ENCODE measurements at places on chromosomes 6 and 20. TPM values are rescaled to one million over a fixed set of nuclear protein-coding genes. Genes with fewer than 3 reads are reported as not detected.

TMC2 gene
- total RNA-seq: not detected

ADGB gene
- total RNA-seq: not detected

SAMD10 gene
- total RNA-seq: 5.4 TPM

DNA sequence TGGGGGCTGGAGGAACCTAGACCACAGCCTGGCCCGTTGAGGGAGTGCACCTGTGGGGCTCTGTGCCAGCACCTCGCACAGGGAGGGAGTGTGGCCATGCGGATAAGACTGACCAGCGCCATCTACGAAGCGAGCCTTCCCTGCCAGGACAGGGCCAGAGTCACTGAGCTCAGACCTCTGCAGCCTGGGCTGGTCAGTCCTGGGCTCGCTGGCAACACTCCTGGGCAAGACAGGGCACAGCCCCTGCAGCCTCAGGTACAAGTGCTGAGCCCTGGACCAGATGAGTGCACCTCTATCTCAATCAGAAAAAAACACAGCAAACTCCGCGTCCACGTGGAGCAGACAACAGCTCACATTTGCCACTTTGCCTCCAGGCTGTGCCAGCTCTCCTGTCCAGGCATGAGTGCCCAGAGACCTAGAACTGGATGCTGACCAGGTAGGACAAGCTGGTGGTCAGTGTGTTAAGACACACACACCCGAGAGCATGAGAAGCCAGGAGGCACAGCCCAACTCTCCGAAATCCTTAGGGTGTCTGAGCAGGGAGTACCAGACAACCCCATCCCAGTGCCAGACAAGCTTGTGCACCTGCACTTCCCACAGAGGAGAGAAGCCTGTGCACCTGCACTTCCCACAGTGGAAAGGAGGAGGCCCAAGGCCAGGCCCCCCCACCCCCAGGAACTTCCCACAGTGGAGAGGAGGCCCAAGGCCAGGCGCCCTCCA lies 4.9 kb downstream of the ARFRP1 start:
- no peak for DNase-seq

- no peak for DNase-seq
Measured at GRCh38 chr6:14520536-14520935, 403.0 kb downstream of the CD83 start.

- no peak for DNase-seq
Measured at GRCh38 chr6:74570044-74570443, 635.8 kb downstream of the COL12A1 start.

DNA sequence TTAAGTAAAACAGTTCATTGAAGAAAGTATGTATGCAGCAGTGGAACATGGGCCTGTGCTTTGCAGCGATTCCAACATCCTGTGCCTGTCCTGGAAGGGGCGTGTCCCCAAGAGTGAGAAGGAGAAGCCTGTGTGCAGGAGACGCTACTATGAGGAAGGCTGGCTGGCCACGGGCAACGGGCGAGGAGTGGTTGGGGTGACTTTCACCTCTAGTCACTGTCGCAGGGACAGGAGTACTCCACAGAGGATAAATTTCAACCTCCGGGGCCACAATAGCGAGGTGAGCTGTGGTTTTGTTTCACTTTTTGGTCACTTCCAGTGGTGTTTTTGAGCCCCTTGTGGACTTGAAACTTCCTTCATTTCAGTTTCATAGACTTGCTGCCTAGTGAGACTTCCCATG lies 1.7 kb downstream of the TULP4 start:
- DNase-seq: no peak

GRCh38 chr6:153130515-153131036 lies 506 bp downstream of the RGS17 start:
- no peak for DNase-seq

- DNase-seq: no peak
Measured at GRCh38 chr6:139270249-139270648, 21.5 kb downstream of the TXLNB start.

DNA sequence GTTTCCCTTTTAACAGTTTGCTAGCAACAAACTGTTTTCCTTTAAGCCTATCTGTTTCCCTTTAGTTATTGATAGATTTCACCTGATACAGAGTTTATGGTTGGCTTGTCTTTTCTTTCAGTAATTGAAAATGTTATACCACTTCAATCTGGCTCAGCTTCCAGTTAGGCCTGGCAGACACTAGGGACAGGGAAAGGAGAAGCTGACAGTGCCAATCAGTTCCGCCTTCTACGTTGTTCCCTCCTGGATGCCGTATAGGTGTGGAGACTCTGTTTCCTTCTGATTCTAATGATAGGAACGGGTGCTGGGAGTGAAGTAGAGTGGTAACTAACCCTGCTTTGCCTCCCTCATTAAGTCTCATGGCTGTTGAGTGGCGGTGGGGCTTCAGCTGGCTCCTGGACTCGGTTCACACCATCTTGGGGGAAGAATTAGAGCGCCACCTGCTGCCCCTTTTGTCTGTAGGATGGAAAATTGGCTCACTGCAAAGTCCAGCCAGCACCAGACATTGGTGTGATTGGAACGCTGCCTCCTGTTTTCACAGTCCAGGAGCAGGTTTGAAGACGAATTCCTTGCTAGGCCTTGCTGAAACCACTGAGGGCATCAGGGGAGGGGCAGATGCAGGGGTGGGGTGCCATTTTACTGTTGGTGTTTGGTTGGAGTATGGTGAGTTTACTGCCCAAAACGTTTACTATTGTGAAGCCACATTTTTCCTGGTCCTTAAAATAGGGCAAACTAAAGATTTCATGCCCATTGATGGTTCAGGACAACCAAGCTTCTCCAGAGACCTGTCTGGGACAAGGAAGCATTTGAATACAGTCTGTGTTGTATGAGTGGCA lies 1729.5 kb downstream of the GRIK2 start:
- DNase-seq: peak; percentile 22

All from renal cortical epithelial cell (primary cell).